ENCODE measurements at places on chromosomes 3 and 15.
A peak's percentile ranks its signal among the peaks of the same experiment; 100 is the strongest.

GRCh38 chr3:10155658-10156057 lies 9.1 kb upstream of the IRAK2 start:
- DNase-seq: no peak

DNA sequence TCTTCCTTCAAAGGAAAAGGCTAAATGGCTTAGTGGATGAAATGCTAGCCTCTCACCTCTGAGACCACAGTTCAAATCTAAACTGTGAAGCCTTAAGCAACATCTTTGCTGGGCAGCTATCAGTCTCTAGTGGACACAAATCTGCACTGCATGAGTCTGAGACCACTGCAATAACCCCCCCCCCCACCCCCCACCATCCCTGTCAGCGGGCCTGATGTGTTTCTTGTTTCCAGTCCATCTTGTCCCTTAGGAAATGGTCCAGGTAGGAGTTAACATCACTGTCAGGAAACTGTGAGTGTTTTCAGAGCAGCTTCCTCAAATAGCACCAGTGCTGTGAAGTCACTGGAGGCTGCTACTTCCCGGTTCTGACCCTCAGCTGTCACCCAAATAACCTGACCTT lies 140.6 kb upstream of the TMCO5A start:
- DNase-seq: no peak

DNA sequence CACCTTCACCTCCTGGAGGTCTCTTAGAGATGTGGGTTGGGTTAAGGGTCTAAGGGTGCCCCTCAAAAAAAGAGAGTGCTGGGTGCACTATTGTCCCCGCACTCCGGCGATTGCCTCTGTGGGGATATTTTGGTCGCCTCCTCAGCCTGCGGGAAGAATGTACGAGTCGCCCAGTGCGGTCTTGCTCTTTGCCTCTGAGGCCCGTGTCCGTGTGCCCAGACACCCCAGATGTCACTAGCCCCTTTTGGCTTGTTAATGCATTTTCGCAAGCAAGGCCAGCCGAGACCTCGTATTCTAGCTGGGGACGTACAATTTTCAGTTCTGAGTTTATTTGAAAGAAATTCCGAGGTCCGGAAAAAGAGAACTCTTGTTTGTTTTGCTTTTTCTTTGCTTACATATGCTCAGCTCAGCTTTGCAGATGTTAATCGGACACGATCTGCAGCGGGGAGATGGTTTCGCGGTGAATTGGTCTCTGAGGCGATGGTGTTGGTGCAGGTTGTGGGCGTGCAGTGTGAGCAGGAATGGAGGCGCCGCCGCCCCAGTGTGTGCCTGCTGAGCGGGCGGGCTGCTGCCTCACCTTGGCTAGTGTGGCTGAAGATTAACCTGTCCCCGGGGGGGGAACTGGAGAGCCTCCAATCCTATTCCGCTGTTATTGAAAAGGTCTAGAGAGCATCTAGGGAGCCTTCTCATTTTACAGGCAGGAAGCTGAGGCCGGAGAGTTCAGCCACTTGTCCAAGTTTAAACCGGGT lies 1.4 kb downstream of the ST6GAL1 start:
- DNase-seq: peak; percentile 23

DNA sequence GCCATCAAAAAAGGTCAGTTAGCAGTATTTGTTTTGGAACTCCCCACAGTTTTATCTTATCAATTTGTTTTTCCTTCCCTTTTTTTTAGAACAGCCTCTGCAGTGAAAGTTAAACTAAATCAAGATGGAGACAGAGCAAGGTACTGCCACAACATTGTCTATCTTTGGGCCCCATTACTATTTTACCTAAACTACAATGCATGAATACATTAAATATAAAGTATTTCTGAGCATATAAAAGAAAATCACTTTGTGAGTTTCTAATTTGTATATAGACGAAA lies 139.5 kb downstream of the MEIS2 start:
- no peak for DNase-seq

- peak; percentile 71 for DNase-seq
These were observed 103.8 kb upstream of the IL12A start for GRCh38 chr3:159884661-159885402.

GRCh38 chr3:20043825-20044224 lies 3.6 kb downstream of the KAT2B start:
- DNase-seq: peak; percentile 27

GRCh38 chr15:98164571-98164970 lies 204.1 kb downstream of the ARRDC4 start:
- peak; percentile 63 for DNase-seq

GRCh38 chr3:153820035-153820434 lies 301.2 kb upstream of the ARHGEF26 start:
- peak; percentile 5 for DNase-seq

DNA sequence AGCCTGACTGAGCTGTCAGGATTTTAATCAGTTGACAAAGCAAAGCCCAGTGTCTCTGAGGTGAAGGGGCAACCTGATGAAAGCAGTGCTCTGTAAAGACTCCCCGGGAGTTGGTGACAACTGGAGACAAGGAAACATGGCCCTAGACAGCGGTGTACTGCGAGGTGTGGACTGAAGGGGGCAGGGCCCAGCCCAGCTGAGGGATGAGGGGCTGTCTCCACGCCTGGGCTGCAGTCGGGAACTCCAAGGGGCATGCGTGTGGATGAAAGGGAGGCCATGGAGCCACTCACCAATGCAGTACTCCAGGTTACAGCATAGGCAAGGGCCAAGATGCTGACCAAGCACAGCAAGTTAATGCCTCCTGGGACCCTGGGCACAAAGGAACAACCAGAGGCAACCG lies 45.1 kb downstream of the SCAP start:
- no peak for DNase-seq

DNA sequence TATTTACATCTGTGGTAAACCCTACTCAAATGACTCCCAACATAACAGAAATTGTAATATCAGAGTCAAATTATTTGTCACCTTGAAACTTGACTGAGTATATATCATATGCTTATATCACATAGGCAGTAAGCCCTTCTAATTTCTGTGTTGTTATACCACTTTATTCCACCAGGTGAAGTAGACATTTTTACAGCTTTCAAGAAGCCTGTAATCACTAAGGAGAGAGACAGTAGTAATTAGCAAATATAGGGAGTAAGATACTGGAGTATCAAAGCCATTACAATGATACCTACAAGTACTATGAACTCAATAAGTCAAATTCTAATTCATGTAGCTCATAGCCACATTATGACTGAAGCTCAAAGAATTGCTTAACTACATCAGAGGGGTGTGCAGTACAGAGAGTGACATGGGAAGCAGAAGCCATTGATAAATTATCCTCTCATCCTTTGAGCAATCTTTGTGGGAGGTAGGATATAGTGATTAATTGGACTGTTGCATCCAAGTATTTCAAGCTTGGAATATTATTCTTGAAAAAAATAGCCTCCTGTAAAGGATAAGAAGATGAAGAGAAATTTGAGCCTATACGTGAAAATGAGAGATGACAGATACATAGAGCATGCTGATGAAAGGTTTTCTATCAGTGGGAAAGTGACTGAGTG lies 1005.9 kb downstream of the ZPLD1 start:
- DNase-seq: no peak

DNA sequence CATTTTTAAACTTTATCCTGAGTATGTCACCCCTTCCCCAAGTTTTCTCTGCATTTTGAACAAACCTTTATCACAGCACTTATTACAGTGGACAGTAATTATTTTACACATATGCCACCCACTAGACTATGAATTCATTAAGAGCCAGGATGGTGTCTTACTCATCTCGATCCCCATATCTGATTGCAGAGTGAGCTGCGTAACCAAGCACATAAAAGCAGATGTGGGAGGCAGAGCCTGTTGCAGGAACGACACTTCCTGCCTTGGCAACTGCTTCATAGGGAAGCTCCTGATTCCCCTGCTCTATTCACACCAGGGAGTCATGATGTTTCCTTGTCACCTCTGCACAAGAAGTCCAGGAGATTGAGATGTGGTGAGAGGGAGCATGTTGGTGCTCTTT lies 91.1 kb downstream of the MINAR1 start:
- no peak for DNase-seq

GRCh38 chr3:120909602-120909878 lies 1.5 kb downstream of the STXBP5L start:
- no peak for DNase-seq

GRCh38 chr3:186248850-186249249 lies 113.2 kb downstream of the DGKG start:
- no peak for DNase-seq

- DNase-seq: peak; percentile 63
These were observed 106.0 kb downstream of the MEX3B start for GRCh38 chr15:81939604-81940440.

DNA sequence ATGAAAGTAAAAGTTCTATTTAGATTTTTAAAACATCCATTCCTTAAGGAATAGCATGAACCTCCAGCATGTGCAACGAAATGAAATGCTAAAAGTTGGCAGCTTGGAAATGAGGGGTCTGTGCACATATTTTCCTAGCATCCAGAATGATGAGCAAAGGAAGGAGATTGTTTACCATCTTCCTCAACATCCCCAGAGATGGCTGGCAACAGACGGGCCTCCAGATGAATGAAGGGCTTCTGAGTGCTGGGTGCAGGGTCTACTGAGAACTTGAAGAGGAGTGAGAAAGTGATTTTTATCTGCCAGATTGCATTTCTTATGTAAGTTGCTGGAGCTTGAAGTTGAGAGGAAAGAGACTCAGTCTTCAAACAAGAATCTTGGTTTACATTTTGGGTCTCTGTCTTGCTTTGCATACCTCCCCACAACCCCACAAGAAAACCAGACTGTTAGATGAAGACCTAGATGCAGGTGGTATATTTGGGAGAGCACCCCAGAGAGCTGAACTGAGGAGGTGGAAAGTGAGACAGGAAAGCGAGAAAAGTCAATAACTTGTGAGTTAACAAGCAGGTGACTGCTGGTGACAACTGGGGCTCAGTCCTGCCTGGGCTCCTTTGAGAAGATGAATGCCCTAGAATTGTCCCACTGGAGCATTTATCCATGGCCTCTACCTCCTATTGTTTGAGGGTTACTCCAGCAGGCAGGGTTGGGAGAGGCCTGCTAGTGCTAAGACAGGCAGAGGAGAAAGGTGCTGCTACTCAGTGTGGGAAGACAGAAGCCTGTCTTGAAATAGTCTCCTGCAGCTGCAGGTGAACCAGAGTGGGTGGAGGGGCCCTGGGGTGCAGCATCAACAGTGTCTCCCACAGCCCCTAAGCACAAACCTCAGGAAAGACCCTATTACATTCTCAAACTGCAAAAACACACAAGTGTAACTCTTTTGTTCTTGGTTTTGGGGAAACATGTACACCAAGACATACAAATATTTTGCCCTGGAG lies 10.5 kb upstream of the CCK start:
- DNase-seq: no peak

DNA sequence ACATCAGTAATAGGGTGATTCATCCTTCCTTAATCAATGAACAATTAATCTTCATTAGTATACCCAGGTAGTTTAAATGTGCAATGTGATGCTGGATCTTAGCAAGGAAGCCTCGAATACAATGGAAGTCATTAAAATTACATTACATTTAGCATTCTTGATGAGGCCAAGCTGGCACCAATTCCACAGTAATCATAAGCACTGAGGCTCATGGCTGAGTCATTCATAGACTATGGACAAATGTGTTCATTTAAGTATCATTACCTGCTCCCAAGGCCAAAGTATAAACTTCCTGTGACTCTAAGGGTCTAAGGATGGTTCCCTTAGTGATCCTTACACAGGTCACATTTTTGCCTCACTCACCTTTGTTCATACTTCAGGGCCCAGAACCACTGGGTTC lies 266.4 kb upstream of the CDIN1 start:
- DNase-seq: no peak

DNA sequence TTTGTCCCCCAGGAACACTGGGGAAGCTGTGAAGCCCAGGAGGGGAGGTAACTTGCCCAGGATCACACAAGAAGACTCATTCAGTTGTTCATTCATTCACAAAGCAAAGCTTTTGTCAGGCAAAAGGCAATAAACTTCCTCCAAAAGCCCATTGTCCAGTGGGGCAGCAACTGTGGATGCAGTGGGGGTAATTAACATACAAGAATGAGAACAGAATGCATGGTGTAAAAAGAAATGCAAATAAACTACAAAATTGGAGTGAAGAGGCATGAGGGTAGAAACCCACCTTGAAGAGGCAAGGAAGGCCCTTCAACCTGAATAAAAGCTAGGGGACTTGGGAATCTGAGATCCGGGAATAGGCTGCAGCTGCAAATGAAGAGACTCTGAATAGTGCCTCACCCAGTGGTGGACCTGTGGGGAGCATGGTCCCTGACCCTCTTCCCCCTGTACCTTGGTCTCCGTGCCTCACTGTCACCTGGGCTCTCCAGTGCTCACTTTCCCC lies 363.6 kb downstream of the CLSTN2 start:
- DNase-seq: no peak

GRCh38 chr15:77251662-77252061 lies 168.2 kb downstream of the PEAK1 start:
- peak; percentile 11 for DNase-seq

DNA sequence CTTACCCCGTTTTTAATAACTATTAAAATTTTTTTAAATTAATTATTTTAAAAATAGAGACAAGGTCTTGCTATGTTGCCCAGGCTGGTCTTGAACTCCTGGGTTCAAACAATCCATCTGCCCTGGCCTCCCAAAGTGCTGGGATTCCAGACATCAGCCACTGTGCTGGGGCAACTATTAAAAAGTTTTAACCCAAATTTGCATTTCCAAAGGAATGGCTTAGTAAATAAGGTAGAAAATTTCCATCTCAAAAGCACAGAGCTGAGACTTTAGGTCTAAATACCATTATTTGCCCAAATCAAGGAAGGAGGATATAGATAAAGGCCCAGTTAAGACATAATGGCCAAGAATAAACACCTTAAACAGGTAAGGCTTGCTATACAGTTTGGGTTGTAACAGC lies 56.4 kb downstream of the MINDY4B start:
- DNase-seq: no peak

DNA sequence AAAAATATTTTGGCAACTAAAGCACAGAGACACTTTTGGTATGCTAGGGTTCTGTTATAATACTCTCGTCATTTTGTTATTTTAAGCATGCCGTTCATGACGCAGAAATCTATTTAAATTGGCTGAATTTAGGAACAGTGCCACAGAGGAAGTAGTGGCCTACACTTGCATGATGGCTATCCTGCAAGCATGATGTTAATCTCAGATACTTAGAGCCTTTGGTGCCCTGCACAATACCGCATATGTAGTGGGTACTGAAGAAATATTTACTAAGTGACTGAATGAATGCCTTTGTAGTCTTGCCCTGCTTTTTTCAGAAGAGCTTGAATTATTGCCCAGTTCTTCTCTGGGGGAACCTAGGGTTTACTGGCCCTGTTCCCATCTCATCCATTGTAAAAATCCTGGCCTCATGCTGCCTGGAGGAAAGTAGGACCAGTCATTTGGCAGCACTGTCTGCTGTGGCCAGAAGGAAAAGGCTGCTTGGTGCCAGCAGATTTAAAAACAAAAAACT lies 79.0 kb downstream of the SERPINI1 start:
- DNase-seq: no peak

DNA sequence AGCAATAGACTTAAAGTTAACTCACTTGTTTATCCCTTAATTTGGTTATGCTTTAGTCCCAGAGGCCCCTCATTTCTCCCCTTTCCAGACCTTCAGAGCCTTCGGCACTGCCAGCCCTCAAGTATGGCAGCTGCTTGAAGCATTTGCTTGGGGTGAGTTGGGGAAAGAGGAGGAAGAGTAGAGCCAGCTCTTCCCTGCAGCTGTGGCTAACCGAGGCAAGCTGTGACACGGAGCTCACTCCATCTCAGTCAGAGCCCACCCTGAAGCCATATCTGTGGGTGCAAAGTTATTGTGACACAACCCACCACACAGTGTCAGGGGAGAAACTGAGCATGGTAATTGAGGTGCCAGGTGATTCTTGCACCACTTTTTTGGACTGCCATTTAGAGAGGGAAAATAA lies 66.1 kb downstream of the FILIP1L start:
- DNase-seq: no peak
